A549 treated with CpdA at 1 μM for 4 hours (cell line): ENCODE measurements at places on chromosomes 13 and 19. TPM values are rescaled to one million over a fixed set of nuclear protein-coding genes. Genes with fewer than 3 reads are reported as not detected.

ZNF681 gene
- total RNA-seq = not detected in 5 replicates

CAB39L gene
- total RNA-seq = 2.0 to 2.4 TPM (median 2.2 TPM) in 5 replicates

CGB7 gene
- 0.59 to 0.80 TPM (median 0.72 TPM) in 5 replicates for total RNA-seq

HSH2D gene
- total RNA-seq = 0.08 TPM in 1 of 5 replicates, not detected in the others

CYP2B6 gene
- 0.07 to 0.08 TPM in 2 of 5 replicates, not detected in the others for total RNA-seq

CSNK1A1L gene
- not detected in 5 replicates for total RNA-seq

EEF2 gene
- total RNA-seq = 884 to 1,119 TPM (median 1,105 TPM) in 5 replicates

LCP1 gene
- 0.09 to 0.30 TPM (median 0.21 TPM) in 5 replicates for total RNA-seq

ZNF506 gene
- total RNA-seq = 0.06 to 0.36 TPM (median 0.08 TPM) in 4 of 5 replicates, not detected in the other

BRSK1 gene
- total RNA-seq = 4.3 to 6.1 TPM (median 5.0 TPM) in 5 replicates

ZNF14 gene
- total RNA-seq = 1.8 to 2.4 TPM (median 1.9 TPM) in 5 replicates

POU2F2 gene
- total RNA-seq = 0.27 to 0.55 TPM (median 0.48 TPM) in 5 replicates

LYPD5 gene
- total RNA-seq = 0.21 to 0.44 TPM (median 0.34 TPM) in 3 of 5 replicates, not detected in the others

ADPRHL1 gene
- 11.1 to 13.5 TPM (median 11.7 TPM) in 5 replicates for total RNA-seq

ERCC1 gene
- 126 to 160 TPM (median 149 TPM) in 5 replicates for total RNA-seq

MUC16 gene
- total RNA-seq = 0.02 to 0.08 TPM (median 0.03 TPM) in 5 replicates

LILRA1 gene
- not detected in 5 replicates for total RNA-seq

SUGP1 gene
- 22.6 to 28.5 TPM (median 24.3 TPM) in 5 replicates for total RNA-seq

RYR1 gene
- 4.3 to 5.0 TPM (median 5.0 TPM) in 5 replicates for total RNA-seq

TMEM150B gene
- 0.06 to 0.27 TPM (median 0.19 TPM) in 3 of 5 replicates, not detected in the others for total RNA-seq

ZNF98 gene
- total RNA-seq = not detected in 5 replicates

PSG4 gene
- 0.66 to 2.4 TPM (median 1.0 TPM) in 5 replicates for total RNA-seq

ICAM3 gene
- 5.2 to 10.3 TPM (median 10.0 TPM) in 5 replicates for total RNA-seq

RNU6-9 gene
- not detected in 5 replicates for total RNA-seq

RASIP1 gene
- total RNA-seq = 0.35 to 0.87 TPM (median 0.43 TPM) in 5 replicates

DKKL1 gene
- total RNA-seq = 0.30 to 0.81 TPM (median 0.47 TPM) in 4 of 5 replicates, not detected in the other

ZNF428 gene
- 43.4 to 64.5 TPM (median 60.4 TPM) in 5 replicates for total RNA-seq

RPL21 gene
- 1,267 to 1,766 TPM (median 1,322 TPM) in 5 replicates for total RNA-seq

PABPC3 gene
- total RNA-seq = 0.10 to 0.17 TPM (median 0.13 TPM) in 5 replicates

FLT3LG gene
- 1.3 to 1.7 TPM (median 1.3 TPM) in 5 replicates for total RNA-seq

PROZ gene
- not detected in 5 replicates for total RNA-seq

ZNF575 gene
- 1.4 to 2.7 TPM (median 1.9 TPM) in 5 replicates for total RNA-seq

SELENOV gene
- not detected in 5 replicates for total RNA-seq

WDR88 gene
- total RNA-seq = not detected in 5 replicates

TNFRSF19 gene
- total RNA-seq = 2.3 to 3.8 TPM (median 2.9 TPM) in 5 replicates

RAB20 gene
- total RNA-seq = 0.98 to 1.5 TPM (median 1.0 TPM) in 5 replicates

ZNF234 gene
- total RNA-seq = 1.9 to 3.2 TPM (median 2.6 TPM) in 5 replicates

ACTN4 gene
- total RNA-seq = 901 to 1,299 TPM (median 1,198 TPM) in 5 replicates

SULT2A1 gene
- not detected in 5 replicates for total RNA-seq

SLC1A6 gene
- not detected in 5 replicates for total RNA-seq

CAPN12 gene
- total RNA-seq = 4.8 to 7.1 TPM (median 5.9 TPM) in 5 replicates

ADAMTS10 gene
- total RNA-seq = 12.8 to 20.7 TPM (median 14.9 TPM) in 5 replicates

NFIC gene
- total RNA-seq = 32.7 to 43.1 TPM (median 40.6 TPM) in 5 replicates
